ENCODE measurements at places on chromosomes 2 and 18.
A peak's percentile ranks its signal among the peaks of the same experiment; 100 is the strongest.

GRCh38 chr2:143157418-143157817 is 28.2 kb downstream of the ARHGAP15 start:
- DNase-seq: no peak

- DNase-seq: no peak
Observed at GRCh38 chr2:172173174-172173706, 70.5 kb upstream of the DLX2 start.

DNA sequence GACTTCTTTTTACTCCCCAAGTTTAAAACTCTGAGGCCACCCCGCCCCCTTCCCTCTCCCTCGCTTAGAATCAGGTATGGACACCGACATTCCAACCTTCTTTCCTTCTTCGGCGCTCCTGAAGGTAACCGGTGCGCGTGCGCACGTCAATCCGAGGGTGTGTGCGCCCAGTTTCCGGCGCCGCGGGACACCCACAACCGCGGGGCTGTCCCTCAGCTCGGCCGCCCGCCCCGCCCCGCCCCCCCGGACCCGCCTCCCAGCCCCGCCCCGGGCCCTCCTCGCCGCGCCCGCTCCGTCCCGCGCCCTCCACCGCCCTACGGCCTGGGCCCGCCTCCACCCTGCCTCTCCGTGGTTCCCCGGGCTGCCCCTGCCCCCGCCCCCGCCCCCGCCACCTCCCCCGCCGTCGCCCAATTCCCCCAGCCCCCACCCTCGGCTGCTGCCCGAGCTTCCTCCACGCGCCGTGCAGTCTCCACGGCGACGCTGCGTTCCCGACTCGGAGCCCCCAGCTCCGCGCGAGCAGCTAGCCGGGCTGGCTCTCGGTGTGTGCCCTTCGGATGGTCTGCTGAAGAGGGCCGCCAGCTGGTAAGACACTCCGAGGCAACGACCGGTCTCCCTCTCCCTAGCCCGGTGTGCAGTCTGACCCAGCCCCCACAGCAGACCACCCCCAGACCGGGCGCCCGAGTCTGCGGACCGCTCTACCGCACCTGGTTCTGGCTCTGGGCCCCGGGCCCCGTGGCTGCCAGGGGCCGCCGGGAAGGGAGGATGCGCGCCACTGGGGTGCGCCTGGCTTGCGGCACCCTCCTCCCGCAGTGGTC is 635 bp downstream of the ERICH2 start:
- peak; percentile 98 for DNase-seq

- no peak for DNase-seq
Observed at GRCh38 chr2:218743068-218743467, 32.4 kb downstream of the TTLL4 start.

DNA sequence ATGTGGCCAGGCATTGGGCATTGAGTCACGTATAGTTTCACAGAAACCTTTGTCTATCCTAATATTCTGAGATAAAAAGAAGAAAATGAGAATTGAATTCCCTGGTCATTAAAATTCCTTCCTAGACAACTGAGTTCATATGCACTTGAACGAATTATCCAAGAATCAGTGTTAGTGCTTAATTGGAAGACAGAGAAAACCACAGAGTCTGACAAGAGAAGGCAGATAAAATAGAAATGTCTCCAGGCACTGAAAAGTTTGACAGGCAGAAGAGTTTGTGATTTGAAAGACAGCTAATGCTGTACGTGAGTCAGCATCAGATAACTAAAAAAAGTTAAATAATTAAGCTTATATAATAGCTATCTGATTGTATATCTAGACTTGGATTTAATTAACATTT is 47.7 kb upstream of the TRIB2 start:
- DNase-seq: no peak

GRCh38 chr2:53210538-53210937 is 557.1 kb upstream of the CHAC2 start:
- peak; percentile 12 for DNase-seq

GRCh38 chr2:127067620-127068350 is 39.2 kb downstream of the BIN1 start:
- DNase-seq: peak; percentile 93

GRCh38 chr2:224174521-224174920 is 135.4 kb upstream of the SERPINE2 start:
- DNase-seq: no peak

DNA sequence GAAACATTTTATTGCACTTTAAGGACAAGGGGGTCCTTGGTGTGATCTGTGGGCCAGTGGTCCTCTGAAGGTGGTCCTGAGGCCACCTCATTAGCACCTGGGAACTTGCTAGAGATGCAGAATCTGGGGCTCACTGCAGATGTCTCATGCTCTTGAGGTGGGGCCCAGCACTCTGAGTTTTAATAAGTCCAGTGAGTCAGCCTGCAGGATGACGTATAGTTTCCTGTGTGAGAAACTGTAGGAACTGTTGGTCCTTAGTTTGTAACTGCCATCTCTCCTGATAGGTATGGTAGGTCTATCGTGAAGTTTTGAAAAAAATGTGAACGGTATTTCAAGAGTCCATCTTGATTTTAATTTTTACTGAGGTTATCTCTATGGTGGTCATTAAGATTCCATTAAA is 2.8 kb downstream of the TRPM8 start:
- DNase-seq: peak; percentile 22

- DNase-seq: peak; percentile 15
Observed at GRCh38 chr2:42930025-42930581, 137.7 kb upstream of the HAAO start.

- peak; percentile 92 for DNase-seq
Observed at GRCh38 chr2:240579771-240580614, 6.5 kb upstream of the CAPN10 start.

- DNase-seq: no peak
Observed at GRCh38 chr18:2958819-2959298, 54.1 kb downstream of the LPIN2 start.

GRCh38 chr2:182291296-182291695 is 135.5 kb downstream of the PDE1A start:
- DNase-seq: no peak

- no peak for DNase-seq
Observed at GRCh38 chr18:64278026-64278425, 129.1 kb upstream of the LINC00305 start.

GRCh38 chr18:65620076-65620696 is 130.6 kb upstream of the CDH7 start:
- no peak for DNase-seq

GRCh38 chr2:73703675-73704074 is 33.5 kb downstream of the TPRKB start:
- no peak for DNase-seq

- no peak for DNase-seq
Observed at GRCh38 chr2:239514754-239515530, 114.1 kb upstream of the HDAC4 start.

- no peak for DNase-seq
Observed at GRCh38 chr2:240523451-240524281, 34.1 kb downstream of the ANKMY1 start.

GRCh38 chr2:98517636-98518035 is 73.0 kb downstream of the INPP4A start:
- no peak for DNase-seq

DNA sequence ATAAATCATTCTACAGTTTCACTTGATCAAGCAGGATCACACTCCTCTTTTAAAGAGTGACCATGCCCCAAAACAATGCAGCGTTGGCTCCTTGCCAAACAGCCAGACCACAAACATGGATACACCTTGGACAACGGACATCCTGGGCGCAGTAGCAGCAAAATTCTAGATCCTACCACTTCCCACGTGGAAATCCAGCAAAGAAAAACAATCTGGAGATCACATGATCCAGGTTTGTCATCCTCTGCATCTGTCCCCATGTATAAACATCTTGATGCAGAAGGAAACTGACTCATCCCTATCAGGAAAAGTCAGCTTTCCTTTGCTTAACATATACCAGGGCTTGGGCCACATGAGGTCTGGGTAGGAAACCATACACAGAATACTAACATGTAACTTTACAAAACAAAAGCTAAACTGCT is 53.1 kb downstream of the ZNF521 start:
- peak; percentile 71 for DNase-seq

Measured in DMS53 (cell line).